ENCODE measurements at places on chromosomes 4 and X.

DNA sequence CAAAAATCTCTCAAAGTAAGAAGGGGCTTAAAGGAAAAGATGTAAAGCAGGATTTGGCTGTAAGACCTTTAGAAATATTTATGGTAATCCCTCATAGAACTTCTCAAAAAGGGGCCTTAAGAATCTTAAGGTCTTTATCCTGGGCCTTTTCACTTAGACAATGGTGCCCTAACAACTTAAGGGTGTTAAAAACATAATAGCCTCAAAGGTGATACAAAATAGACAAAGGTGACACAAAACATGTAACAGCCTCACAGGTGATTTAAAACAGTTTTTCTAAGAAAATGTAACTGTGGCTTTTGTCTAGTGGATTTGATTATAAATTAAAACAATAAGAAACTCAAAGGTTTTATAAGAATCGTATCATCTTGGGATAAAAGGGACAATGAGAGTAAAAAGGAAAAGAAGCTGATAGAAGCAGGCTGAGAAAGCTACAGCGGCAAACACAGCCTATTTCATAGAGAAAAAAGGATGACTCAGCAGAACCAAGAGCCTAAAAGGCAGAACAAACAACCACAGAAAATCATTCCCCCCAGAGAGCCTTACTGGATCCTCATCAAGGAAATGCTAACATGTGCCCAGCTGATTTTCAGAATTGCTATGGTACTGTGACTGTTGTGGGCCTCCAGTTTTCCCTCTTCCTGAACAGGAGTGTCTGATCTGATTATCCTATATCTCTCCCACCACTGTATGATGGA is 164.3 kb downstream of the STPG2 start:
- DNase-seq, result no peak

DNA sequence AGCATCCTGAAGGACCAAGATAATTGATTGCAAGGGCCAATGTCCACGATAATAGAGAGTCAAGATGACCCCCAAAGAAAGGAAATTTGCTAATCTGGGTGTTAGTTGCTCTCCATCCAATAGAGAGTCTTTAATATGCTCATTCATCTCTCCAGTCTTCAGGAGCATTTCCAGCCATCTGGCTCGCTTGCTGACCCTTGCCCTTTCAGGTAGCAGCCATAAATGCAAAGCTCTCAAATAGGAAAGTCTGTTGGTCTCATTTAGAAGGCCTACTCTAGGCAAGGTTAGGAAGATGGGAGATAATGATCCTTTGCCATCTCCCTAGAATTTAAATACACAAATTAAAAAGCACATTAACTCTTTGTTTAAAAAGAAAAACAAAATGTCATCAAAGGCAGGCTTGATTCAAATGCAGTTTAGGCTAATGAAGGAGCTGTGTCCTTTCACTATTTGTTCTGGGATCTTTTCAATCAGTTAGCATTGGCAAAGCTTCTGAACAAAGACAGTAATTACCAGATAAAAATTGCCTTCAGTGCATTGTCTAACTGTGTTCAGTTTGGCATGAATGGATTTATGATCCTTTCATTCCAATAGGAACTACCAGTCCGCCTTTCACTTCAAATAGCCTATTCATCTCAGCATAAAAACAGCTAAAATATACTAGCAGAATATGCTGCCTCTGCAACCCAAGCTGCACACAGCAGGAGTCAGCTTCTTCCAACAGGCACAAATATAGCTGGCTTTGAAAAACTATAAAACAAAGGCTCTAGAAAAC is 49.6 kb upstream of the ATXN3L start:
- DNase-seq, result no peak

GRCh38 chr4:163857903-163858302 is 363.4 kb downstream of the TMA16 start:
- DNase-seq, result no peak

DNA sequence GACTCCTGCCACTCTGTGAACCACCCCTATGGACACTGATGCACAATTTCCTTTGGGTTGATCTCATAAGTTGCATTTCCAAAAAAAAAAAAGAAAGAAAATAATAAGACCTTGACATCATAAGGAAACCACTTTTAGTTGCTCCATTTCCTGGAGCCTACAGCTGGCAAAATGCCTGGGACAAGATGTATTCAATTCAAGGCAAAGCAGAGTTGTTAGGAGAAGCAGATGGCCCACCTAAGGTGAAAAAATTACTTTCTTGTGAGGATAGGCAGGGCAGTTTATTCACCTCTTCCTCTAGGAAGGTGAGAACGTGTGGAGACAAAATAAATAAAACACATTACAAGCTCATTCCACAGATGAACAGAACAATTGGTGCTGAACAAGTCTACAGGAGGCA is 14.1 kb upstream of the SCRG1 start:
- no peak for DNase-seq

DNA sequence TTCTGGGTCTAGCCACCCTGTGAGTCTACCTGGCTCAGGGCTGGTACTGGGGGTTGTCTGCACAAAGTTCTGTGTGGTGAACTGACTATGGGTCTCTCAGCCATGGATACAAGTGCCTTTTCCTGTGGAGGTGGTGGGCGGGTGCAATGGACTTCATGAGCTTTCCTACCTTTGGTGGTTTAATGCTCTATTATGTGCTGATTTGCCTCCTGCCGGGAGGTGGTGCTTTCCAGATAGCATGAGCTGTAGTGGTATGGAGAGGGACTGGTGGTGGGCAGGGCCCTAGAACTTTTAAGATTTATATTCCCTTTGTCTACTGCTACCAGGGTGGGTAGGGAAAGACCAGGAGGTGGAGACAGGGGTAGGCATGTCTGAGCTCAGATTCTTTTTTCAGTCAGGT is 48.0 kb downstream of the PBDC1 start:
- no peak for DNase-seq

DNA sequence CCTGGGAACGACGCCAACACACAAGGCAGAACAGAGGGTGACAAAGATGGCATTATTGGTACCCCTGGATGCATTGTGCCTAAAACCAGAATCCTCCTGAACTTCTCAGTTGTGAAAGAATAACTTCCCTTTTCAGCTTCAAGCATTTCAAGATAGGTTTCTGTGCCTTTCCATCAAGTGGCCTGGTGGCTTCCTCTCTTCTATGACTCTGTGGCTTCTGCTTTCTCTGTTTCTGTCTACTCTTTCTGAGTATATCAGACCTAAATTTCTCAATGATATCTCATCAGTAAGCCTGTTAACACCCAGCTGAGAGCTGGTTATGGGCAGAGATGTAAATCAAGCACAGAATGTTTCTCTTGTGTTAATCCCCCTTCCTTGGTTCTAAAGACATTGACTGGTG is 21.4 kb upstream of the FAM9B start:
- DNase-seq, result no peak

GRCh38 chr4:160969925-160970324 is 1193.9 kb downstream of the FSTL5 start:
- DNase-seq, result no peak

GRCh38 chr4:148649652-148650331 is 207.6 kb upstream of the NR3C2 start:
- DNase-seq, result no peak

GRCh38 chrX:40402831-40403533 is 177.8 kb upstream of the ATP6AP2 start:
- no peak for DNase-seq

GRCh38 chr4:140188975-140189374 is 35.0 kb upstream of the MAML3 start:
- DNase-seq, result no peak

- no peak for DNase-seq
These were observed 1.6 kb downstream of the GAB1 start for GRCh38 chr4:143338313-143338712.

DNA sequence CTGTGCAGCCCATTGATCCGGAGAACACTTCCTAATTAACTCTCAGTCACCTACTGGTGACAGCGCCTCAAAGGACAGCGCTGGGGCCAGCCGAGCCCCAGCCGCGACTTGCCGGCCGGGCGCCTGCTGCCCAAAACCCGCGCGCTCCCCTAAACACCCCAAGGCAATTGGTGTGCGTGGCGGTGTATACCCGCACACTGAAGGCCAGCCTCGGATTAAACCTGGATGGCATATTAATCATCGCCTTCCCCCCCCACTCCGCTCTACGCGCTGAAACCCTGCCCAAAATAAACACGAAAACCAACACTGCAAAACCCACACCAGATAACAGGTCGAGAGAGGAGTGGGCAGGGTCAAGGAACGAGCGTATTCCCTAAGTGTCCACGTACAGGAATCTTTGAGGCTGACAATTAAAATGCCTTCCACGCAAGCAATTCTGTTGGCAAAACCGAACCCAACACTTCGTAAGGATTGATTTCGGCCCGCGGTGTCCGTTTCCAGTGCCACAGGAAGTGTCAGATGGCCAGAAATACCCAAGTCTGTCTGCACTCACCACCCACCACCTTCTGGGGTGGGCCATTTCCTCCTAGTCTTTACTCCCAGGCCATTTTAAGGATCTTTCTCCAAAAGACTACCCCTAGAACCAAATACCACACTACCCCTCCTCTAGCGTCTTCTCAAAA is 2.7 kb downstream of the BCOR start:
- DNase-seq, result no peak

GRCh38 chrX:138928737-138929459 is 217.4 kb upstream of the FGF13 start:
- DNase-seq, result no peak

DNA sequence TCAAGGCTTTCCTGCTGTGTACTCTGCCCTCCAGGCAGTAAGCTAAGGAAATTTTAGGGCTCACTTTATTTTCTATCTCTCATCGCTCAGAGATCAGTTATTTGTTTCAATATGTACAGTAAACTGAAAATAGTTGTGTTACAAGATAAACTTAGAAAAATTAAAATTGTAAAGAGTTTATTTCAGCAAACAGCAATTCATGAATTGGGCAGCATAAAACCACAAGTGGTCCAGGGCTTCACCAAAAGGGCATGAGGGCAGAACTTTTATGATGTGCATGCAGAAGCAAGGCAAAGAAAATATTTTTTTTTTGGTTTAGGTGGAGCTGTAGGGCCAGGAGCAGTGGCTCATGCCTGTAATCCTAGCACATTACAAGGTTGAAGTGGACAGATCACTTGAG is 20.1 kb upstream of the MAGEA11 start:
- DNase-seq, result no peak

All from cerebellar nuclear complex (tissue), 1 donor.